ENCODE measurements at places on chromosomes 7 and 10.

- DNase-seq: peak; percentile 95
These were observed 26.0 kb upstream of the MALSU1 start for GRCh38 chr7:23273141-23273599.

DNA sequence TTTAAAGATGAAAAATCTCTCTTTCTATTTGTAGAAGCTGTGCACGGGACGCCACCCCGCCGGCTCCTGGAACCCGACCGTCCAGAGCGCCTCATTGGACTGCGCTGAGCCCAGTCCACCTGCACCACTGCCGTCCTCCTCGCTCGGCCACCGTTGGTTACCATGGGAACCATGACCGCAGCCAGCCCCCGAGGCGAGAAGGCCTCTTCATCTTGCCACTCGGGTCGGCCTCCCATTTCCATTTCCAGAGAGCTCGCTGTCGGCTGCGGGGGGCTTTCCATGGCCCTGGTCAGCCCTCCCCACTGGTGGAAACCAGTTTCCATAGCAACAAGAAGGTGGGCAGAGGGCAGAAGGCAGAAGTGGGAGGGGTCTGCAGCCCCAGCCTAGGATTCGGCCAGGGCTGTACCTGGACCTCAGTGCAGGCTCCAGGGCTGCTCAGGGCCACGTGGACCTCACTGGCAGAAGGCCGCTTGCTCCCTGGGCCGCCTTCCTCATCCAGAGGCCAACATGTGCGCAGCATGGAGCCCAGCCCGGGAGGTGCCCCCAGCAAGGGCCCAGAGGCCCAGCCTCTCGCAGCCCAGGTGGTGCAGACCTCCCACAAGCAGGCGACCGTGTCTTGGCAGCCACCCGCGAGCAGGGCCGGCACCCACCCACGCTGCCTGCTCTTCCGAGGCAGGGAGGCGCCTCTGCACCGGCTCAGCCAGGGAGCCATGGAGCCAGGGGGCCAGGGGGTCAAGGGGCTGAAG lies 283.5 kb upstream of the PPP2R2D start:
- DNase-seq: no peak

DNA sequence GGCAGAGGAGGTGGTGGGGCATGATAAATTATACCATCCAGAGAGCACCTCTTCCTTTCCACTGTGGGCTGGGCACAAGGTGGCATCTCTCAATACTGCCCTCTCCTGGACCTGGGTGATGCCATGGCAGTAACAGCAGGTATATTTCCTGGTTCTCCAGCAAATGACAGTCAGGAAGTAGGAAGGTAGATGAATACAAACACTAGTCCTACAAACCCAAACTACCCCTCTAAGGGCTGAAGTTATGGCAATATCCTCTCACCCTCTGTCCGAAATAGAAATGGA lies 1004.9 kb downstream of the KCNMA1 start:
- no peak for DNase-seq

- DNase-seq: peak; percentile 53
These were observed 275.9 kb downstream of the PRPF18 start for GRCh38 chr10:13862546-13863233.

GRCh38 chr7:11203683-11204082 lies 230.0 kb downstream of the PHF14 start:
- peak; percentile 34 for DNase-seq

GRCh38 chr7:157904211-157904865 lies 567.5 kb downstream of the DNAJB6 start:
- DNase-seq: no peak

DNA sequence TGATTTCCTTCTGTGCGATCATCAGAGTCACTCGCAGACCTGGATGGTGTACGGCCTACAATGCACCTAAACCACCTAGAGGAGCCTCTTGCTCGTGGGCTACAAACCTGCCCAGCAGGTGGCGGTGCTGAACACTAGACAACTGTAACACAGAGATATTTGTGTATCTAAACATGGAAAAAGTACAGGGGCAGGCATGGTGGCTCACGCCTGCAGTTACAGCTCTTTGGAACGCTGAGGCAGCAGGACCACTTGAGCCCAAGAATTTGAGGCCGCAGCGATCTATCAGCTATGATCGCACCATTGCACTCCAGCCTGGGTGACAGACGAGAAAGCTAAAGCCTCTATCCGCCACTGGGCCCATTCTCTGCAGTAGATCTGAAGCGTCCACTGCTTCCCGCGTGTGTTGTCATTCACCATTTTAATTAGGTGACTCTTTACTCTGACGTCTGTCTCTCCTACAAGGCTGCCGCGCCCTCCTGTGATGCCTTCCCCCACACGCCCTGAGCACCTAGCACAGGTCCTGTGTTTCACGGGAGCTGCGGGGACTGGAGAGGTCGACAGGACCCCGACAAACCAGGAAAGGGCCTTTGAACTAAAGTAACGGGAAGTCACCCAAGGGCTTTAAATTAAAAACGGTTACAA lies 774 bp downstream of the TUBGCP2 start:
- peak; percentile 63 for DNase-seq

DNA sequence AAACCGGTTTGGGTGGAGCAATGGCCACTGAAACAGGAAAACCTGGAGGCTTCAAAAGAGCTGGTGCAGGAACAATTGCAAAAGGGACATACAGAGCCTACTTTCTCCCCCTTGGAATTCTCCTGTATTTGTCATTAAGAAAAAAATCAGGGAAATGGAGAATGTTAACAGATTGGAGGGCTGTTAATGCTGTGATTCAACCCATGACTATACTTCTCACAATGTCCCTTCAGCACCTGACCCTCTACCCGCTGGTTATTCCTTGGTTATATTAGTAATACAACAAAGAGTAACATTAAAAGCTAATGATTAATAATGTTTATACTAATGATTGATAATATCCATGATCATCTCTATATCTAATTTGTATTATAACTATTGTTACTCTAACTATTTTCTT lies 34.4 kb upstream of the AKR1C2 start:
- no peak for DNase-seq

GRCh38 chr7:13829914-13830900 lies 159.3 kb downstream of the ETV1 start:
- peak; percentile 82 for DNase-seq

GRCh38 chr7:30727061-30727945 lies 24.6 kb upstream of the INMT start:
- peak; percentile 14 for DNase-seq

DNA sequence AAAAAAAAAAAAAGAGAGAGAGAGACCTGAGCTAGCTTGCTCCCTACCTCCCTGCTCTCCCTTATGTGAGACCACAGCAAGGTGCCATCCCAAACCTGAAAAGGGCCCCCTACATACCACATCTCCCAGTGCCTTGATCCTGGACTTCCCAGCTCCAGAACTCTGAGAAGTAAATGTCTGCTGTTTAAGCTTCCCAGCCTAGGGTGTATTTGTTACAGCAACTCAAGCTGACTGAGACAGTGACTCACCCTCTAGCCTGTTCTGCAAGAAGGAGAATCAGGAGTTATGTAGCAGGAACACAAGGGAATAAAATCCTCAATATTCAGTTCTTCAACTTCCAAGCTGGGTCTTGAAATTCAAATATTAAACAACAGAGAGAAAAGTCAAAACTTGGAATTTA lies 52.1 kb upstream of the TMEM72 start:
- peak; percentile 13 for DNase-seq

- no peak for DNase-seq
These were observed 161.6 kb downstream of the PRKG1 start for GRCh38 chr10:51235865-51236264.

DNA sequence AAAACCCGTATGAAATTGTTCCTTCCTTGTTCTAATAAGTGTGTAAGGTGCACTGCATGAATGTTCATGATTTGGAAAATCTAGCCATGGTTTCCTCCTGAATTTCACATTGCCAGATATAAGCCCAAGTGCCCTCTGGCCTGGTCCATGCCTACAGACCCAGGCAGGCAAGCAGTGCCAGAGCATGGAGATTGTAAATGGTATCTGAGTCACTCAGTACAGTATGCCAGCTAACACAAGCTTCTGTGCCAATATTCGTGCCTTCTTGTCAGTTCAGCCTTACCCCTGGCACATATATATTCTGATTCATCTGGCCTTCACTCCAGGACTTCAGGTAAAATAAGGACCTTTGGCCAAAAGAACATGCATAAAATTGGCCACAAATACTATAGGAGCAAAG lies 38.4 kb upstream of the PDE1C start:
- DNase-seq: no peak

DNA sequence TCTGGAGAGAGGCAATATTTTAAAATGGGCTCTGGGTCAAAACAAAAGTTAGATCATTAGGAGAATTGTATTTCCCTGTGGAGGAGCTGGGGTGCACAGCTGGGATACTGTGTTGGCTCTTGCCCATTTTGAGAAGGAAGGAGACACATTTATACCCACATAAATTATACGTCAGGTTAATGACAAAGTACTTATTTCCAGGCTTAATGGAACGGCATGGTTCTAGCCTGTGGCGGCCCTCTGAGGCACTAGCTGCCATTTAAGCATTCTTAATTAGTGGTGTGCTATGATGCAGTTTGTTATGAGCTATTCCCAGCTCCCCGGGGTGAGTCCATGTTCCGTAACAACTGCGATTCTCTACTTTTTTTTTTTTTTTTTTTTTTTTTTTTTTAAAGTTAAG lies 193.5 kb downstream of the SEC23IP start:
- no peak for DNase-seq

DNA sequence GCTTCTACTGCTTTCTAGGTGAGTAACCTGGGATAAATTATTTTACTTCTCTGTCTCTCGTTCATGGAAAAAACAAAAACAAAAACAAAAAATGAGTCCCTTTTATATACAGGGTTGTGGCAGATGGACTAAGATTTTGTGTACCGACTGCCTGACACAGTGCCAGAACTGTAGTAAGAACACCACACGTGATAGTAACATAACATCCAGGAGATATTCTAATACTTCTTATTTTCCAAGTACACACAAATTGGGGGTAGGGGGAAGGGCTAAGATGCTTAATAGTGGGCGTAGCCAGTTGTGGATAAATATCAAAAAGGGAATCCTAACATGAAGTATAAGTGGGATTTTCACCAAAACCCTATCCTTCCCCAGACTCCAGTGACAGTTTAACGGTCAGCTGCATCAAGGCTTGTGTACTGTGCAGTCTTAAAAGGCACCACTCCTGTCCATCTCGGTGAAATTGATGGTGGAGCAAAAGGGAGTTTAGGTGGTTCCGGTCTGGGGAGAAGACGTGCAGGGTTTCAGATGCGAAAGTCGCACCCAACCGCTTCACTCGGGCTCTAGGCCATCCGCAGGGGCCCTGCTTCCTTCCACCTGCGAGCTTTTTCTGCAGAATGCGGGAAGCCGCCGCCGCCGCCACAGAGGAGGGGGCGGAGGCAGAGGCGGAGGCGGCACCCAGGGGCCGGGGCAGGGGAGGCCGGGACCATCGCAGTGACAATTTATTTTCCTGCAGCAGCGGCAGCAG lies at the start of gene STAMBPL1:
Gene STAMBPL1, plus strand, starts transcription at position 712 of the 748 bp plus-strand sequence. CDS start 21,464 bp downstream, outside the sequence.
- peak; percentile 59 for DNase-seq

- no peak for DNase-seq
These were observed 52.4 kb upstream of the RHEB start for GRCh38 chr7:151572136-151572535.

GRCh38 chr7:106276513-106276912 lies 8.3 kb downstream of the NAMPT start:
- no peak for DNase-seq

DNA sequence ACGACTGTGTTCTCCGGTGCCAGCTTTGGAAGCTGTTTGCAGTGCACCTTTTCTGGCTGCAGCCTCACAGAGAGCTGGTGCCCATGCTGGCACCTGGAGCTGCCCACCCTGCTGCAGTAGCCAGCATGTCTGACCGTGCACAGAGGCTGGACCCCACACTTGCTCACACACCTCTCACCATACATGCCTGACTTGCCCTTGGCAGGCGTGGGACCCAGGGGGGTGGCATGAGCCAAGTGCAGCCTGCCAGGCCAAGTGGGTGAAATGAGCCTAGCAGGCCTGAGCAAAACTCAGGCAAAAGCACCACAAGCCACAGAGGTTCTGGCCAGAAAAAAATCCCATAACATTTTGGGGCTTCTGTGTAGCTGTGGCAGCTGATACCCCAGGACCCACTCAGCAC lies 258.8 kb downstream of the XPNPEP1 start:
- no peak for DNase-seq

Measured in LHCN-M2 (cell line).